Activated CD8-positive, alpha-beta memory T cell treated with anti-CD3 and anti-CD28 coated beads for 48 hours (primary cell): ENCODE measurements at places on chromosomes 13 and 19.

- DNase-seq: no peak
Observed at GRCh38 chr19:49613374-49613773, 22.4 kb downstream of the PRR12 start.

GRCh38 chr19:1254530-1255185 is 6.3 kb downstream of the MIDN start:
- no peak for DNase-seq

- DNase-seq: no peak
Observed at GRCh38 chr19:32407004-32407992, 1.7 kb downstream of the DPY19L3 start.

- DNase-seq: no peak
Observed at GRCh38 chr13:24854311-24854710, 90.3 kb downstream of the RNF17 start.

- DNase-seq: no peak
Observed at GRCh38 chr13:44318161-44318560, 55.5 kb upstream of the SERP2 start.
